CD4-positive, CD25-positive, alpha-beta regulatory T cell (primary cell): ENCODE measurements at places on chromosomes 5 and 9. TPM values are rescaled to one million over a fixed set of nuclear protein-coding genes. Genes with fewer than 3 reads are reported as not detected.

Gene FCN2
- polyA plus RNA-seq = not detected

Gene REEP2
- polyA plus RNA-seq = not detected

Gene MSX2
- not detected for polyA plus RNA-seq

Gene SPINK4
- polyA plus RNA-seq = not detected

Gene ARID3C
- not detected for polyA plus RNA-seq

Gene TRAF1
- polyA plus RNA-seq = 16.1 TPM

Gene NUTM2F
- polyA plus RNA-seq = not detected

Gene LECT2
- polyA plus RNA-seq = not detected

Gene GCNT4
- 7.7 TPM for polyA plus RNA-seq

Gene NR5A1
- polyA plus RNA-seq = not detected

DNA sequence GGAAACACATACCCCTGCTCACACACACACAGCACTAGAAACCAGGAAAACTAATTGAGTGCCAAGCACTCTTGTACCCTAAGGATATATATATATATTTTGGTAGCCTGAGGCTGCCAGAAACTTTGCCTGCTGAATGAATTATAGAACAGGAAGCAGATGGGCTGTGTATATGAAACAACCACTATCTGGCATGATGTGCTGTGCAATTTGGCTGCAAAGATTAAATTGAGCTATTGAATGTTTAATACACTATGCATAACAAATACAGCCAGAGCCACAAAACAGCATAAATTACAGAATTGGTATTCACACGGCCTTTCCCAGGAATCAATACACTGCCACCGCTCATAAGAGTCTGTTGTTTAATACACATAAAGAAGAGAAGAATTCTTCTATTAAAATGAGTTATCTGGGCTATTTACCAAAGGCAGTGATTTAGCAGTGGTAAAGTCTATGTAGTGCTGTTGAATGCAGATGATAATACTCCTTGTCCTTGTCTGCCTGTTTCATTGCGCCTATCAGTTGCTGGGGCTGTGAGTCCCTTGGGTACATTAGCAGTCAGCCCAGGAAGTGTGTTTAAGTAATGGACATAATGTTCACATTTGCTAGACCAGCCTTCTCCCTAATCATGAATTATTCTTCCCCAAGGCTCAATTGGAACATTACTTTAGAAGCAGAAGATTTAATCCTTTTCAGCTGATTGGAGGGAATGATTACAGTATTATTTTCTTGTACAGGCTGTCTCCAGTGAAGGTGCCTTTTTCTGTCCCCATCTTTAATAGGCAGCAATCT is 294.3 kb downstream of the TLE1 start:
- DNase-seq = no peak

GRCh38 chr5:136984772-136985446 is 514.2 kb downstream of the SPOCK1 start:
- DNase-seq = no peak

- DNase-seq = peak; percentile 24
These were observed 1.8 kb downstream of the SHB start for GRCh38 chr9:38066914-38067858.

GRCh38 chr9:129237164-129237611 is 59.1 kb upstream of the IER5L start:
- no peak for DNase-seq

- DNase-seq = no peak
These were observed 414.0 kb upstream of the IRX1 start for GRCh38 chr5:3181671-3182070.

- DNase-seq = no peak
These were observed 258.0 kb downstream of the EBF1 start for GRCh38 chr5:158841481-158842276.

- DNase-seq = no peak
These were observed 194.5 kb upstream of the DAB2 start for GRCh38 chr5:39619168-39619818.

- peak; percentile 16 for DNase-seq
These were observed 41.3 kb downstream of the HABP4 start for GRCh38 chr9:96491079-96491879.

DNA sequence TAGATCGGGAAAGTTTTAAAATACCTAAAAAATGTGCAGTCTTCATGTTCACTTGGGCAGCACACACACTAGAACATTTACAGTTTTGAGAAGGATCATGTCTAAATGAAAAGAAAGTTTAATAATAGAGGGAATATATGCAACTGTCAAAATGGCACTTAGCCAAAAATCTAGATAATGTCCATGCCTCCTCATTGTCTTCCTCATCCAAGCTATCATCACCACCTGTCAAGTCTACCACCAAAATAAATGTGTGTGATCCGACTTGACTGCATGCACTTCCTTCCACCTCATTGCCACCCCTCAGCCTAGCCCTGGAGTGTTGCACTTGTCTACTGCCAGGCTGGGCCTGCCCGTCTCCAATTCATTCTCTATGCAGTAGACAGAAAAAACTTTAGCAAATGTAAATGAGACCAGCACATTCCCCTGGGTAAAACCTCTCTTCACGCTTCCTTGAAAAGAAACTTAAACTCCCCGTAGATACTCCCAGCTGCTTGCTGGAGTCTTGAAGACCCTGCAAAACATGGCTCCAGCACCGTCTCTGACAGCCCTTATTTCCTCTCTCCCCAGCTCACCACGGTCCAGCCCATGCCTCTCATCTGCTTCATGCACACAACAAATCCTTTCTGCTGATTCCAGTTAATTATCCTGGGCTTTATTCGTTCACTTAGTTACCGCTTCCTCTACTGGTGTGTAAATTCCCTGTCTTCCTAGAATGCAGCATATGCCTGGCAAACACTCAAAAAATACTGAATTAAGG is 66.9 kb downstream of the FANCC start:
- DNase-seq = no peak

GRCh38 chr9:100083448-100084127 is 15.2 kb downstream of the ERP44 start:
- no peak for DNase-seq

- DNase-seq = no peak
These were observed 24.0 kb downstream of the GALNT10 start for GRCh38 chr5:154214371-154215106.

DNA sequence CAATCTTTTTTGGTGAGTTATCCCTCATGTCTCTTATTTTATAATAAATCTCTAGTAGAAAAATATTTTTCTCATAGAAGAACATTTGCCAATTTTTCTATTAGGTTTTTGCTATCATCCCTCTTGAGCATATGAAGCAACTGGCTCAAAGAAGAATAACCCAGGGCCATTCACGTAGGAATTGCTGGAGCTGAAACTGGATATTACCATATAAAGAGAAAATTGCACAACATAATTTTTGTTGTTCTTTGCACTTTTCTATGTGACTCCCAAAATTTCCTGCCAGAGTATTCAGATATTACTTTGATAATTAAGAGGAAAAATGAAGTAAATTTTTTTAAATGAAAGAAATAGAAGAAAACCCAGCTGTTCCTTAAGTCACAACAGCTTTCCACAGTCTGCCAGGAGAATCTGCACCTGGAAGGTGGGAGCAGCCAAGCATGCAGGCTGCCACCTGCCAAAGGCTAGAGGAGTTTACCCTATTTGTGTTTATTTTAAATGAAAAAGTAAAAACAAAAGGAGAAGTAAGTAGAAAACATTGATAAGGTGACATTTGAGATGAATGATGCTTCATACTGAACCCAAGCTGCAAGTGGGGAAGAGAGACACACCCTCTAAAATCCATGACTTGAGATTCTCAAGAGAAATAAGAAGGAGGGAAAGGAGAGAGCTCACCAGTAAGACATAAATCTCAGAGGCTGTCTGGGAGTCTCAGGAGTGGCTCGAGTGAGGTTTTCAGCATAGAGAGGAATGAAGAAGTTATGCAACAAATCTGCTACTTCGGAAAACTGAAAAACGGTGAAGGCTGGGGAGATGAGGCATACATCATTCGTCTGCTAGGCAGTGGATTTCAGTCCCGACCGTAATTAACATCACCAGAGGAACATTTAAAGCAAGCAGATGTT is 31.5 kb upstream of the FREM1 start:
- DNase-seq = no peak
